ENCODE measurements at places on chromosomes 2 and 18.

DNA sequence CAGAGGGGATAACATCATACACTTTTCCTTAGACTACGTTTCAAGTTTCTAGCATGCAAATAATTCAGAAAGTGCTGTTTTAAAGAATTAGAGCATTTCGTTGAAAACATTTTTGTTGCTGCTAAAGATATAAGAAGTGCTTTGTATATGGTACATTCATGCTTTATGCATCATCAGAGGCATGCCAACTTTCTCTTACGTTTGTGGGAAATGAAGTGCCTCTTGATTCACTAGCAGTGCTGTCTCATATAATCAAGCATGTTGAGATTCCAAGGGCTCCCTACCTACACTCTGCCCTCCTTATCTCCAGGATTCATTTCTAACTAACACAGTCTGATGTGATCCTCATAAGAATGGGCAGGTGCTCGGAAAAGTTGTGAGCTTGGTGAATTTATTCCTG lies 748.6 kb upstream of the DDX18 start:
- no peak for DNase-seq

DNA sequence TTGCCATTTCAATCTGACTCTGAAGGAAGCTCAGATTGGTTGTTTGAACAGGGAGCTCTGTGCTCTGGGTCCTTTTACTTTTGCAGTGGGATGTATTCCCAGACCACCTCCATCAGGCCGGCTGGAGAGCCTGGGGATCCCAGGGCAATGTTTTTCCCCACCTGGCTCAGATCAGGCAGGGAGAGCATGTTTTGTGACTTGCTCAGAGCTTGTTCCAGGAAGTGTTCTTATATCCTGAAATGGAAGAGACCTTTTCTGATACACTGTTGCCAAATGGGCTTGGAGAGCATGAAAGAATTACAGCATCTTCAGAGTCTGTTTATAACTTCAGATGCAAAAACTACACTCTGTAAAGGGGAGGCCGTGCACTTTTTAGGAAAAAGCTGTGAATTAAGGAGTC lies 56.0 kb downstream of the LIPG start:
- DNase-seq = no peak

DNA sequence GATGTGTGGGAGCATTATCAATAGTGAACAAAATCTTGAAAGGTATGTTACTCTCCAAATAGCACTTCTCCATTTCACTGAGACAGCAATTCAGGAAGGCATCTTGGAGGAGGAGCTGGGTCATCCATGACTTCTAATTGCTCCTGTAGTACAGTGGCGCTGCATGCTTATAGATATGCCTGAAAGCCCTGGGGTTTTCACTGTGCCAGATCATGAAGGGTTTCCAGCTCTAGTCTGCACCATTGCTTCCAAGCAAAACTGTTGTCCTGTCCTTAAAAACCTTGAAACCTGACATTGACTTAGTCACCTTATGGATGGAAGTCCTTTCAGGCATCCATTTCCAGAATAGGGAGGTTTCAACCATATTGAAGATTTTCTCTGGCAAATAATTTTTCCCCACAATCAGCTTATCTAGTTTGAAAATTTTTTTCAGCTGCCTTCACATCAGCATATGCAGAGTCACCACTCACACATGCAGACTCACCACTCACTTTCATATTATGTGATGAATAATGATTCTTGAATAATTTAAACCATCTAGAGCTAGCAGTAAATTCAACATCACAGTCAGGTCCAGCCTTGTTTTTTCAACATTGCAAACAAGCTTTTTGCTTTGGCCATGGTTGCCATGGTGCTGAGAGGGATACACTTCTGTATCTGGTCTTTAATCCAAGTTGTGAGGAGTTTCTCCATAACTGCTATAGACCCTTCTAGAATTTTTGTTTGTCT lies 297.1 kb downstream of the CLIP4 start:
- no peak for DNase-seq

- DNase-seq = no peak
Measured at GRCh38 chr2:214557884-214558283, 147.0 kb downstream of the VWC2L start.

GRCh38 chr2:50584185-50584584 lies 447.7 kb downstream of the NRXN1 start:
- no peak for DNase-seq

DNA sequence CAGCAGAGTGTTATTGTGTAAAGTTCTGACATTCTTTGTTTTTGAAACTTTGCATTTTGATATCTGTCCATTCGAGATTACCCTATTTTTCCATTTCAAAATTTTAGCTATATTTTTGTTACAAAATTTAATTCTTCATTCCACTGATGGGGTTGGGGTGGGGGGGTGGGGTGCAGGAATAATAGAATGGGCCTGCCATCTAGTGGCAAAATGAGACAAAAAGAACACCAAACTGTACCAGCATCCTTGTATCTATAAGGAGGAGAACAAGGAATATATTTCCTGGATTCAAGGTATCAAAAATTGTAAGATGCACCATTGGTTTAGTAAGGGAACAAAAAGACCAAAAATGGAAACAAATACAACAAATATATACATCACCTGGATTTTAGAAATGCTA lies 27.9 kb upstream of the TTR start:
- DNase-seq = no peak

DNA sequence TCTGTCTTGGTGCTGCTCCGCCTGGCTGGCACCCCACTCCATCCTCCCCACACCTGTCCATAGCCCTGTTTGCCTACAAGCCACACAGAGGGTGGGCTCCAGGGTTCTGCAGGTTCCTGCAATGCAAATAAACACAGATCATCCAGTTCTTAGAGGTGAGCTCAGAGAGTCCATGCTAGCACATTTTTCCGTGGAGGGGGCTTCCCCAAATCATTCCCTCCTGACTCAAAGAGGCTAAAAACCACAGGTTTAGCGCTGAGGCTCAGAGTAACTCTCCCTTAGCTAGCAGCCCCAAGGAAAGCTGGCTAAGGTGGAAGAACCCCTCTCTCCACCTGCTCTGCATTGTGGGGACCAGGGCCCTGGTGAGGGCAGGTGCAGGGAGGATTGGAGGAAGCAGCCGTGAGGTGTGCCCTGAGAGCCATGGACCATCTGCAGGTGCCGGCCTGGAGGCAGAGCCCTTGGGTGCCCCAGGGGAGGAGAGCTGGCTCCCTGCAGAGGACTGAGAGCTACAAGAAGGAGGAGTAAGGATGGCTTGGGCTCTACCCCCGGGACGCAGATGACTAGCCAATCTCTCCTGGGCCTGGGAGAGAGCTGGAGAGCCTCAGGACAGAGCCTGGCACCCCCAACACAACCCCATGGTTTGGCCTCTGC lies 23.8 kb upstream of the TEX44 start:
- no peak for DNase-seq

DNA sequence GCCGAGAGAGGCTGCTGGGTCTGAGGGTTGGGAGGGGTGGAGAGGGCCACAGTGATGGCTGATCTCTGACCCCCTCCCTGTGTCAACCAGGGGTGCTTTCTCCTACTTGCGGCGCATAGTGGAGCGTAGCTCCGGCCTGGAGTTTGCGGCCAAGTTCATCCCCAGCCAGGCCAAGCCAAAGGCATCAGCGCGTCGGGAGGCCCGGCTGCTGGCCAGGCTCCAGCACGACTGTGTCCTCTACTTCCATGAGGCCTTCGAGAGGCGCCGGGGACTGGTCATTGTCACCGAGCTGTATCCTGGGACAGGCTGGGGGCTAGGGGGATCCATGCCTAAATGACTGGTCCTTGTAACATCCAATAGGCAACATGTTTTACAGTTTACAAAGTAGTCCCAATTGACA lies 20.9 kb upstream of the GMPPA start:
- no peak for DNase-seq

DNA sequence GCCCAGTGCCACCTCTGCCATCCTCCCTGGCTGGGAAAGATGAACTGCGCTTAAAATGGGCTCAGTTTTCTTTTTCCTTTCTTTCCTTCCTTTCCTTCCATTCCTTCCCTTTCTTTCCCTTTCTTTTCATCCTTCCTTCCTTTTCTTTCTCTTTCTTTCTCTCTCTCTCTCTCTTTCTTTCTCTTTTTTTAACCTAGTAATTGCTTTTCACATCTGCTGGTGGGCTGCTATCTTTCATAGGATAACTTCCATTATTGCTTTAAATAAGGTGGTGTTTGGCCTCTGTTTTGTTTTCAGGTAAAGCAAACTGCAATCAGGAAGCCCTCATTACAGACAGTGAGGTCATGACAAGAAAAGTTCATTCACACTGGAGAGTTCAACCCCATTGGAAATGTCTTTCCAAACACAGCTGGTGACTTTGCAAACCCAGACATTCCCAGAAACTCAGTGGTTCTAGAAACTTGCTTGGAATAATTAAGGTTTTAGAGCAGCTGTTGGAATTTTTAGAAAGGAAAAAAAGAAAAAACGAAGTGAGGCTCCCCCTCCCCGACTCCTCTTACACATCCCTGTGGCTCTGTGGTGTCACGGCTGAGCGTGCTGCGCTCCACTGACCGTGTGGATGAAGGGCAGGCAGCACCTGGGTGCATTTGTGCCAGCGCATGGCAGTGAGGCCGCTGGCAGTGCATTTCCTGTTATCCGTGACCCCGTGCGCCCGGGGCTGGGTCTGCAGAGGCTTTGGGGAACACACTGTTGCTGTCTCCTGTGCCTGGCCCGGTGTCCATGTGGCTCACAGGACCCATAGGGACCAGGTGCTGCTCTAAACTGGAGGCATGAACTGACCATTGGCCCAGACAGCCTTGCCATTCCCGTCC lies 76.9 kb downstream of the MBP start:
- no peak for DNase-seq

DNA sequence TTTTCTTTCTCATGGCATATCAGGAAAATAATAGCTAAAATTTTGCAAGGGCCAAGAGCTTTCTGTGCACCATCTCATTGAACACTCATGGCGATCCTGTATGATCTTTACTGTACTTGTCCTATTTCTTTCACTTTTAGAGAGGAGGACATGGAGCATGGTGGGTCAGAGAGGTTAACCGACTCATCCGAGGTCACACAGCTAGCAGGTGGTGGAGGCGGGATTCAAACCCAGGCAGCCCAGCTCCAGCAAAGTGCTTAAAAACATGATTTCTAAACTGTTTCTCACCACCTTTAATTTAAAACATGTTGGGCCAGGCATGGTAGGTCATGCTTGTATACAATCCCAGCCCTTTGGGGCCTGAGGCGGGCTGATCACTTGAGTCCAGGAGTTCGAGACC lies 6.4 kb downstream of the NGEF start:
- DNase-seq = no peak

DNA sequence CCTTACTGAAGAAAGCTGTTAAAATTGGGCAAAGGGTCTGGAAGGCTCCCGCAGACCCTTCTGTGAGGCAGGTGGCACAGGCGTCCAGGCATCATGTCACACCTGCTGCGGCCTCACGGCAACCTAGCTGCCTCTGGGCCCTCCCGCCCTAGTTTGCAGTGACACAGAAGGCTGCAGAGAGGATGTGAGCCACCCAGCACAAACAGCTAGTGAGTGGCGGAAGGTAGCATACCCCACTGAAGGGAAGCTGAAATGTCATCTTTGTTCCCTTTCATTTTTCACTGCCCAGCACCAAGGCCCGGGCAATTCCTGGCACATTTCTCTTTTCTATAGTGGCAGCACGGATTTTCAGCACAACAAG lies 53.8 kb downstream of the TRAPPC12 start:
- no peak for DNase-seq

DNA sequence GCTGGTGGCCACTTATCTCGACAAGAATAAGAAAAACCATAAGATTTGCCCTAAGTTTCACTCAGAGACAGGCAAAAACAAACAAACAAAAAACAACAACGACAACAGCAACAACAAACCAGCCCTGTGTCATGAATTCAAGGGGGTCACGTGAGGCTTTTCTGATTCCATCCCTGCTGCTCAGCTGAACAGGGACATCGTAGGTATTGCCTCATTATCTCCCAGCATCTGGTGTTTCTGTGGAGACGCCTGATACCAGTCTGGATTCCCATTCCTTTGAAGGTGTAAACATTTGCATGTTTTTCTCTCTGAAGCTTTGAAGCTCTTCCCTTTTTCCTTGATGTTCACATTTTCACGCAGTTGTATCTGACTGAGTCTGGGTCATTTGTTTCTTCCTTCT lies 117.4 kb downstream of the KCNF1 start:
- no peak for DNase-seq

DNA sequence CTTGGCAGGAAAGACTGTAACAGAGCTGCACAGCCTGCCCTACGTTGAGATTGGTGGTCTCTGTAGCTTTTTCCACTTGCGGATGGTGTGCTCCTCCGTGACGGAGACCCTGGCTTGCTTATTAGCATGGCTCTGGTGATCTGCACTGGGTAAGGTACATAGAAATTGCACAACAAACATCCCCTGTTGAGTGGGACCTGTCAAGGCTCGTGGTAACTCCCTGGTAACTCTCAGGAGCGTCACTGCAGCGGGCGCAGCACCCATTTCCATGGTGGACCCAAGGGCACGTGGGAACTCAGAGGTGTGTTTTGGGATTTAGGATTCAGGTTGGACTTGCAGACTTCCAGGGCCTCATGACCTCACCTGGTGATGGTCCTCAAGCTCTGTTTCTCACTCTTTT lies 1.1 kb downstream of the TRAF3IP1 start:
- no peak for DNase-seq

DNA sequence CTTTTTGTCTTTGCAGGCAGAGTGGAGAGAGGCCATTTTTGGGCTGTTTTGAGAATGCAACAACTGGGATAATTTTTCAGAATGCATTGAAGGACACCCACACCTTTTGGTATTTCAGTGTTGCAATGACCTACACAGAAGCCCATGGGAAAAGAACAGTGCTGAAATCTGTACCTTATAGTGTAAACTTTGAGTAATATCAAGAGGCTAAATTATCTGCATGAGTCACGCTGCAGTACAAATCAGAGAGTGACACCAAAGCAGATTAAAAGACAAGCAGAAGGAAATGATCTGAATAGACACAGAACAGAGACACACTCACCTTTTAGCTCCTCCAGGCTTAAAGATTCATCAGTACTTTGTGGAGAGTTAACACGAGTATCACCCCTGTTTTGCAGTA lies 265.3 kb downstream of the PAX3 start:
- no peak for DNase-seq

GRCh38 chr2:146370826-146371225 lies 1474.0 kb upstream of the ACVR2A start:
- no peak for DNase-seq

GRCh38 chr2:45134726-45135125 lies 125.5 kb upstream of the SIX2 start:
- no peak for DNase-seq

DNA sequence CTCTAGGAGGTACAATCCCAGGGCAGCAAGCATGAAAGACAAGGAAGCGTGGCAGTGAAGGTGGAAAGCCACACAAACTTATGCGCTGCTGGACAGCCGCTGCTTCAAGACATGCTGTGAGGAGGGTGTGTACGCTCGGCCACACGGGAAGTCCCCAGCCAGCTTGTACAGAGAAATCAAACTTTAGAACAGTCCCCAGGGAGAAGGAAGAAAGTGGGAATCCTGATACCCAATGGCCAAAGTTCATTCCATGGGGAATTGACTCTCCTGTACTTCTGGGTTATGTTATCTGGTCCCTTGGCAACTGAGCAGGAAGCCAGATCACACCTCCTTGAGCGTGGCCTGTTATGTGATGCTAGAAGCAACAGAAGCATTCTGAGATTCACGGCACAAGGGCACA lies 86.1 kb upstream of the BOD1L2 start:
- no peak for DNase-seq

All from activated CD4-positive, CD25-positive, alpha-beta regulatory T cell treated with anti-CD3 and anti-CD28 coated beads, Interleukin-2, amount 50 U/mL, for 16 hours (primary cell).